NCI-H226 (cell line): ENCODE measurements at places on chromosomes 3 and 15.

DNA sequence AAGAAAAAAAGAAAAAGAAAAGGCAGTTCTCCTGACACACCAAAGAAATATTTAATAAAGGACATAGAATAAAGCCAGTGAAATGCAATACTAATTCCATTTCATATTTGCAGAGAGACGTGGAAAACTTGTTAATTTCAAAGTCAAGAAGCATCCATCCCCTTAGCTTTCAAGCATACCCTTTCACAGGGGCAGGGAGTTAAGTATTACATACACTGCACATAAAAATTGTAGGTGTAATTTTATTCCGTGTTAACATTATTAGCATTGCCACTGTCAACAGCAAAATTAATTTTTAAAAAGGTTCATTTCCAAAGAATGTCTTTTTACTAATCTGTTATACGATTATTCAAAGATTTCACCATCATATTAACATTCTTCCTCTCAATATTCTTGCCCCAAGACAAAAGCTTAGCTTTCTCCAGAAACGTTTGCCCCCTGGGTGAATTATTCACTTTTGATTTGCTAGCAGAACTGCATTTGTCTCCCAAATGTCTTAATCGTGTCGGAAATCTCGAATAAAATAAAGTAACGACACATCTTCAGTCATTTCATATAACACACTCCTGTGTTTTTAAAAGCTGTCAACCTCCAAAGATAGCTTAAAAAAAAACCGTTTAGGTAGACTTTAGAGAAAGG, 517.9 kb downstream of the MECOM start:
- no peak for DNase-seq

DNA sequence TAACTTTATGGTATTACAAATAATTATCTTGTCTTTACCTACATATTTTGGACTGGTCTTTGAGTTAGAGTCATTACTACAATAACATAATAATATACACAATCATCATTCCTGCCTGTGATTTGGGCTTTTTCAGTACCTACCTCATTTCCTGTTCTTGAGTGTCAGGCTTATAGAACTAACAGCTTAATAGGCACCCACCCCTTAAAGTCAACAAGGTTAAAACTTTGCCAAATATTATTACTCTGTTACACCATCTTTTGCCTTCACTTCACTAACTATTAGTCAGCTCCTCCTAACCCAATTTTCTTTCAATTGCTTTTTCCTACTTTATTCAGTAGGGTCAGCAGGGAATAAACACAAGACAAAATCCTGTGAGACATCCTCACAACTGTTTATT, 488.7 kb upstream of the AGTR1 start:
- DNase-seq, result no peak

- no peak for DNase-seq
These were observed 14.0 kb downstream of the DNAH12 start for GRCh38 chr3:57530071-57530608.

DNA sequence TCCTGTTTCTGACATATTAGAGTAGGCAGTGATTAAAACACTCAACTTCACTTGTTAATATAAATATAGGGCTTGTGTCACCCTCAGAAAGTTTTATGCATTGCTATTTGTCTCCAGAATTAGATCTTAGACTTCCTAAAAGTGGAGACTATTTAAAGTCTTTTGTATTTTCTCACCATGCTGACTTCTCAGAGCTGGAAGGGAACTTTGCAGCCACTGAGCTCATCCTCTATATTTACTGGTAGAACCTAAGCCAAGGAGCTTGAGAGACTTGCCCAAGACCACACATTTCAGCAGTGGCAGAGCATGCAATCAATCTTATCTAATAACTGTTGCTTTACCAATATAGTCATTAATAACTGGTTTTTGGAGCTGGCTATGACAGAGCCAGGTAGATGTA, 53.2 kb downstream of the STAC start:
- no peak for DNase-seq

DNA sequence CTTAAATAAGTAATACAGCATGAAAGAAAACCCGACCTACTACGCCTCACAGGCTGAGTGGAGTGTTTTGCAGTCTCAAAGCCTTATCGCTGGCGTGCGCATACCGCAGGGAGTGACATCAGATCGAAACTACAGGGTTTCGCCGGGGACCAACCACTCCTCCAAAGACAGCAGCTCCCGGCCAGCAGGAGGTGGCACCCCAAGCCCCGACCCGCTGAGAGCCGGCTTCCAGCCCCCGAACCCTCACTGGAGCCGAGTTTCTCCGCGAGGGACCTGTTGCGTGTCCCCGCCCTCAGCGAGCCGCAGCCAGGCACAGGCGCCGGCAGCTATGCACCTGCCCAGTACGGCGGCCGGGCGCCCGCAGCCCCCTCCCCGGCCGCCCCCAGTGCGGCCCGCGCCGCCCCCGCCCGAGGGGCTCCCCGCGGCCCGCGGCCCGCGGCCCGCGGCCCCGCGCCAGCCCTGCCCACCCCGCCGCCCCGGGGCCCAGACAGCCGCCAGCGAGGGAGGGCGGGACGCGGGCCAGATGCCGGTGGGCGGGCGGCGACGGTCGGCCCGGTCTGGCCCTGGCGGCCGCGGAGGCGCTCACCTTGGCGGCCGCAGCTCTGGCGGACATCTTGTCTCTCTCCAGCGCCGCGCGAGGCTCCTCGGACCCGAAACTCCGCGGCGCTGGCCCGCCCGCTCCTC, 710 bp downstream of the TJP1 start:
- peak; percentile 65 for DNase-seq

GRCh38 chr3:195441476-195441991, 1.3 kb downstream of the ACAP2 start:
- no peak for DNase-seq

GRCh38 chr3:17553080-17553479, 189.4 kb downstream of the TBC1D5 start:
- DNase-seq, result no peak

DNA sequence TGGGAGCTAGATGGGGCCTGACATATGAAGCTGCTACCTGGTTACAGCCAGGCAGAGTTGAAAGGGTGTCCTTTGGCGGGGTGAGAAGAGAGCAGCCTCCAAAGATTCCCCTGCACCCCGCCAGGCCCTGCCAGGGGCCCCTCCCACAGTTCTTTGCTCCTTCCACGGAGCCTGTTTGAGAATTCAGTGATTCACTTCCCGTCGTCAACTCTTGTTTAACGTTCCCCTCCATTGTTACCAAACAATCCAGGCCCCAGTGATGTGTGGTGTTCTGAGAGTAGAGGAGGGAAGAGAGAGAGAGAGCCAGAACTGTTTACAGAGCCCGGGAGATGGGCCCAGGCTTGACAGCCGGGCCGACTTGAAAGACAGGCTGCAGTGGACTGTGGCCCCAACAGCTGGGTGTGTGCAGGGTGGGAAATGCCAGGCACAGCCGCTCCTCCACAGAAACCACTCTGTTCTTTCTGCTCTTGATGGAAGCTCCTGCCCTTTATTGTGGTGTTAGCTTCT, 81.5 kb downstream of the SMAD3 start:
- DNase-seq, result peak; percentile 97

DNA sequence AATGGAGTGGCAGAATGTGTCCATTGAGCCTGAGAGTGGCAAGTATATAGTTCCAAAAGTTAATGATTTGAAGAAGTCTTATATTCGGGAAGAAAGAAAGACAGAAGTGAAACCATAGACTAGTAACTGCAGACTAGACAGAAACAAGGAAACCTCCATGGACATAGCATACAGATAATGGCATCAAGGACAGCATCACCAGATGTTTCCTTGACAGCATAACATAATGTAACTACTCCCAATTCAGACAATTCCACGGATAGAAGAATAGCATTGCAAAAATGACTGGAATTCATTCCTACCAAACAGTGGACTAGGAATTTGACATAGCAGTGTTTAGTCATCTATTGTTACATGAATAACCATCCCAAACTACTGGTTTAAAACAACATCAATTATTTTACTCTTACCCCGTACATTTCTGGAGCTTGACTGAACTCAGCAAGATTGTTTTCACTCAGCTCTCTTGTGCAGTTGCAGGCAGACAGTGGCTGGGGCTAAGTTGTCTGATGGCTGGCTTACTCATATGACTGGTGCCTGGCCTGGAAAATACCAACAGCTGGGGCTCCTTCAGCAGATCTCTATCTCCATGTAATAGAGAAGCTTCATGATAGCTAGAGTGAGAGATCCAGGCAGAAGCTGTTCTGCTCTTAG, 109.7 kb upstream of the GADL1 start:
- peak; percentile 51 for DNase-seq

GRCh38 chr3:19104459-19104858, 43.9 kb upstream of the KCNH8 start:
- no peak for DNase-seq

GRCh38 chr3:25173606-25174005, 254.5 kb upstream of the RARB start:
- no peak for DNase-seq
